ENCODE measurements at places on chromosomes 7 and 10. TPM values are rescaled to one million over a fixed set of nuclear protein-coding genes. Genes with fewer than 3 reads are reported as not detected.

MACC1 gene
- 0.12 TPM for total RNA-seq

PLAC9 gene
- total RNA-seq: 24.6 TPM

CLDN4 gene
- 0.23 TPM for total RNA-seq

ITGB8 gene
- 21.0 TPM for total RNA-seq

HOXA13 gene
- total RNA-seq: not detected

TMEM248 gene
- 125 TPM for total RNA-seq

CDK13 gene
- 42.8 TPM for total RNA-seq

AVL9 gene
- 23.9 TPM for total RNA-seq

LEP gene
- total RNA-seq: 0.94 TPM

MOGAT3 gene
- total RNA-seq: not detected

GNAT3 gene
- total RNA-seq: not detected

GNA12 gene
- total RNA-seq: 19.8 TPM

MBL2 gene
- not detected for total RNA-seq

PTF1A gene
- total RNA-seq: not detected

CXCL12 gene
- total RNA-seq: 235 TPM

TUBAL3 gene
- total RNA-seq: not detected

PLEKHS1 gene
- not detected for total RNA-seq

COL26A1 gene
- total RNA-seq: not detected

MLXIPL gene
- not detected for total RNA-seq

GTF2IRD2 gene
- total RNA-seq: 3.6 TPM

MAT1A gene
- total RNA-seq: not detected

OPN4 gene
- not detected for total RNA-seq

C10orf62 gene
- total RNA-seq: 0.08 TPM

EBF3 gene
- total RNA-seq: 8.8 TPM

CALN1 gene
- not detected for total RNA-seq

SH2B2 gene
- total RNA-seq: 0.70 TPM

CCDC136 gene
- 4.4 TPM for total RNA-seq

CALCR gene
- not detected for total RNA-seq

DUS4L gene
- total RNA-seq: 3.0 TPM

MXI1 gene
- 31.8 TPM for total RNA-seq

NKX6-2 gene
- not detected for total RNA-seq
